ENCODE measurements at places on chromosomes 7 and 10. TPM values are rescaled to one million over a fixed set of nuclear protein-coding genes. Genes with fewer than 3 reads are reported as not detected.

Gene FRG2B
- total RNA-seq: not detected

Gene NME8
- total RNA-seq: not detected

Gene MOSPD3
- total RNA-seq: 10.0 TPM

Gene C10orf53
- total RNA-seq: not detected

Gene TSPAN12
- total RNA-seq: 23.3 TPM

Gene CPA4
- 3.6 TPM for total RNA-seq

Gene COL17A1
- total RNA-seq: 17.3 TPM

Gene TBX20
- total RNA-seq: 4.6 TPM

Gene PDK4
- 8.9 TPM for total RNA-seq

Gene ITIH5
- 49.9 TPM for total RNA-seq

Gene CYP3A5
- 4.6 TPM for total RNA-seq

Gene LYZL2
- not detected for total RNA-seq

Gene ZNF853
- 20.7 TPM for total RNA-seq

Gene TAS2R41
- not detected for total RNA-seq

Gene PRLHR
- not detected for total RNA-seq

Gene CCSER2
- 96.6 TPM for total RNA-seq

Gene SPACDR
- total RNA-seq: not detected

Gene WDR86
- total RNA-seq: 19.7 TPM

Gene POM121C
- total RNA-seq: 34.8 TPM

Gene SPDYE1
- not detected for total RNA-seq

Gene RGR
- 38.2 TPM for total RNA-seq

Gene H2BK1
- not detected for total RNA-seq

Gene EZH2
- total RNA-seq: 43.0 TPM

Gene NPSR1
- total RNA-seq: 0.99 TPM

Gene TSPAN14
- 56.4 TPM for total RNA-seq

Gene CREM
- total RNA-seq: 47.6 TPM

Gene OPN4
- total RNA-seq: not detected

Gene VIPR2
- 13.5 TPM for total RNA-seq

Gene SYT15B
- 4.0 TPM for total RNA-seq

Gene GPNMB
- total RNA-seq: 110 TPM

Gene REEP3
- total RNA-seq: 46.3 TPM

Gene OPALIN
- not detected for total RNA-seq

Gene GPER1
- 4.1 TPM for total RNA-seq

Gene PTPRE
- 12.6 TPM for total RNA-seq

Gene CUZD1
- 1.3 TPM for total RNA-seq

Gene ATOH7
- total RNA-seq: 11.4 TPM

Gene SLC39A12
- total RNA-seq: 18.0 TPM

Gene ASB10
- 0.44 TPM for total RNA-seq

Gene ACSM6
- total RNA-seq: not detected

Gene SHH
- total RNA-seq: 0.33 TPM

Gene TMEM196
- 9.7 TPM for total RNA-seq

Gene SCIN
- total RNA-seq: 3.4 TPM

Gene PYROXD2
- 5.9 TPM for total RNA-seq

Gene MYOF
- total RNA-seq: 59.4 TPM

Gene GLI3
- 30.2 TPM for total RNA-seq

Gene CDK14
- 88.5 TPM for total RNA-seq

Gene ADAM12
- total RNA-seq: 29.9 TPM

Gene LIPM
- not detected for total RNA-seq

Gene OR2A12
- not detected for total RNA-seq

Gene NKX1-2
- total RNA-seq: not detected

Gene UPK3BL2
- 64.4 TPM for total RNA-seq

Gene ANKRD1
- 5.3 TPM for total RNA-seq

Gene GIMAP1
- 1.9 TPM for total RNA-seq

Gene LMOD2
- total RNA-seq: 6.0 TPM

Gene GIMAP7
- total RNA-seq: 4.1 TPM

Gene STAG3
- 0.55 TPM for total RNA-seq

Gene ERVW-1
- total RNA-seq: not detected

Gene VPS37D
- total RNA-seq: 14.6 TPM

Measured in camera-type eye (tissue), 1 donor.